ENCODE measurements at places on chromosomes 1 and 21.

DNA sequence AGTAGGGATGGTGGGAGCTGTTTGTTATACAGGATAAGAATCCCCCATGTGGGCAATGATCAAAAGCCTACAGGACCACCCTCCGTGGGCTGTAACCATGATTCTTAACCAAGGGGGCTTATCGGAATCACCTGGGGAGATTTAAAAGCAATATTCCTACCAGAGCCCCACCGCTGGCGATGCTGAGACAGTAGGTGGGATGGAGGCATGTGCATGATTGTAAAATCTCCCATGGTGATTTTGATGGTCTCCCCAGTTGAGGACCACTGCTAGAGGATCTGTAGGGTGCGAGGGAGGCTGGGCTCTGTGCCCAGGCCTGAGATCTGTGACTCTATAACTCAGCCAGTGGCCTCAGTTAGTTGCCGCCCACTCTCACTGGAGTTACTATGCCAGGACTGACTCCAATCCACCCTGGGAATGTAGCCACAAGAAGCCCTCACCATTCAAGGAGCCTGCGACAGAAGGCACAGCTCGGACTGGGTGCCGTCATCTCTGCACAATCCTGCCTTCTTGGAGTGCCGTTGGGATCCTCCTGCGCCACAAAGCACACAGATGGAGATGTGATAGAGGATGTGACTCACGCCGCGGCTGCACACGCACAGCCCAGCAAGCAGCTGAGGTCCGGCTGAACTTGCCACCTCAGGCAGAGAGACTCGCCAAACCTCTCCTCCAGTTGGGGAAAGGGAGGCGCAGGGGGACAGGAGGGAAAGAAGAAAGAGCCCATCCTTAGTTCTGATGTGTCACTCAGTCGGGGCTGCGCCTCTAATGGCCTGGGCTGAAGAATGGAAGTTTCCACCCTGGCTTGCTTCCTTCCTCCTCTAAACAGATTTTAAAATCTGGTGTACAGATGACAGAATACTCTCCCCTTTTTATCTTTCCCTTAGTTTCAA, 26.5 kb downstream of the AKNAD1 start:
- no peak for DNase-seq

DNA sequence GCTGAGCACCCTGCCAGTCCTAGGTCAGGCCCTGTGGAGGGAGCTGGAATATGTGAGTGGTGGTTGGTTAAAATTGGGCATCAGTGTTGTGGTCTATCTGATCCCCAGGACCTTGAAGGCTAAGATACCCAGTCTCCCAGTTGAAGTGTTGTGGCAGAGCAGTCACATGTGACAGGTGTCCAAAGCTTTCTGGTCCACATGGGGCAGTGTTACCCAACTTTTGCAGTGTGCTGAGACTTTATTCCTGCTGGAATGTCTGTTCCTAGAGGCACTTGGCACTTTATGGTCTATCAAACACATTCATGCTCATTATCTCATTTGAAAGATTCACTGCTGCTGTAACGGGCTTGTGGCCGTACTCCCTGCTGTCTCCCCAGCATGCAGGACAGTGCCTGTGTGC, 21.0 kb upstream of the LORICRIN start:
- DNase-seq = no peak

- DNase-seq = no peak
These were observed 105.4 kb upstream of the VANGL1 start for GRCh38 chr1:115536279-115536816.

DNA sequence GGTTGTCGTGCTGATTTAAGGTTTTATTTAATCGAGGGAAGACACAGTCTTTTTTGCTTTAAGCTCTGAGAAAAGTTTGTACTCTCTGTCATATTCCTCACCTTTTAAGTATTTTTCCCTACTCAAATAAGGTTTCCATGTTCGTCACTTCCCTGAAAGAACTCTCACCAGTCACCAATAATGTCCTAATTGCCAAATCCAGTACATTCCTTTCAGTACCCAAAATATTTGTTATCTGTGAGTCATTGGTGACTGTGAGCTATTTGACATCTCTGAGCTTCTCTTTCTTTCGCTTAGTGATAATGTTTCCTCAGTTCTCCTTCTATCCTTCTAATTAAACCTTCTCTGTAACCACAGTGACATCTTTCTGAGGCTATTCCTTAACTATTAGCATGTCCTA, 874.2 kb upstream of the ADGRL2 start:
- no peak for DNase-seq

- no peak for DNase-seq
These were observed 25.3 kb downstream of the ACTA1 start for GRCh38 chr1:229408458-229409037.

- no peak for DNase-seq
These were observed 15.4 kb upstream of the XPR1 start for GRCh38 chr1:180616439-180616838.

DNA sequence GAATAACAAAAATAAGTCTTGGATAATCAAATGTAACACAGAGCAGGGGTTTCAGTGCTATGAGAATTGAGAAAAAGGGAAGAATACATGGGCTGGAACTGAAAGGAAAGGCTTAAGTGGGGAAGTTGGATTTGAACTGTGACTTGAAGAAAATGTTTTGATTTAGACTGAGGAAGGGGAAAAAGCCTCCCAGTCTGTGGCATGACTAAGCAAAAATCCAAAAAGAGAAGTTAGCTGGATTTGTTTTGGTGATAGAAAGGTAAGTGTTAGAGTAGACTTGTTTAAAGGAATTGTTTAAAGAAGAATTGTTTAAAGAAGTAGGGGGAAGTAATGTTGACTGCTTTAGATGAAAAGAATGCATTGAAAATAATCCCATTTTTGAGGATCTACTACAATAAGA, 46.0 kb downstream of the KCNK2 start:
- DNase-seq = no peak

- no peak for DNase-seq
These were observed 17.0 kb upstream of the IGSF21 start for GRCh38 chr1:18090636-18091035.
